Mammary microvascular endothelial cell (primary cell): ENCODE measurements at places on chromosomes 13 and 19. TPM values are rescaled to one million over a fixed set of nuclear protein-coding genes. Genes with fewer than 3 reads are reported as not detected.

Gene EHD2
- total RNA-seq, result 170 and 177 TPM in 2 replicates

Gene ERCC5
- total RNA-seq, result 29.6 and 34.3 TPM in 2 replicates

Gene F2RL3
- total RNA-seq, result 3.6 and 5.3 TPM in 2 replicates

Gene ATP8A2
- total RNA-seq, result 0.05 and 0.07 TPM in 2 replicates

Gene PSG3
- 0.79 and 0.87 TPM in 2 replicates for total RNA-seq

Gene RPS16
- 1,349 and 1,363 TPM in 2 replicates for total RNA-seq

Gene CEACAM8
- not detected in 2 replicates for total RNA-seq

Gene LGALS7B
- total RNA-seq, result not detected in 2 replicates

Gene AP2S1
- total RNA-seq, result 277 and 285 TPM in 2 replicates
